ENCODE measurements at places on chromosomes 1 and 21.

- DNase-seq: no peak
Observed at GRCh38 chr21:38945545-38946245, 140.0 kb downstream of the ETS2 start.

- no peak for DNase-seq
Observed at GRCh38 chr1:21200767-21201166, 24.1 kb upstream of the EIF4G3 start.

GRCh38 chr21:44774972-44775371 lies 26.6 kb downstream of the UBE2G2 start:
- DNase-seq: no peak

DNA sequence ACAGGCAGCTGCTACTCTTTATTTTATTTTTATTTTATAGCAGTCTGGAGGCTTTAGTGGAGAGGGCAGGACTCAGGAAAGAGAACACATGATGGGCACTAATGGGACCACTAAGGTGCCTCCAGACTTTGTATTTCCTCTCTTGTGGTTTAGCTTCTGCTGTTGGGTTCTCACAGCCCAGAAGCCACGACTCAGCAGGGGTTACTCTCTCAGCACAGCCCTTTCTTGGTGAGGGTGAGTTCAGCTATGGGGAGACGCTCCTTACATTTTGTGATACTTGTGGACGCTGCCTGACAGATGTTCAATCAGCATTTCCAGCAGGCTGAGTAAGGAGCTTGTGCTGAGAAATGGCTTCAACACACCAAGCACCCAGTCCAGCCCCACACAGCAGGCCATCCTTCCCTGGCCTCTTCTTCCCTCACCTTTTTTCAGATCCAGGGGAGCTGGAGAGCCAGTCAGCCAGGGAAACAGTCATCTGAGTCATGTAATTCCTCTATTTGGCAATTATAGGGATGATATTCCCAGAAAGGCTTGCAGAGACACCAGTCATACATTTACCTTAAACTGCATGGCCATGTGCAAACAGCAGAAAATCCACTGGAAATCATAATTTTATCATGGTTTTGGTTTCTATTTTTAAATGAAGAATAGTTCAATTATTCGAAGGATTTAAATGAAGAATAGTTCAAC lies 53.2 kb upstream of the RAB3GAP2 start:
- DNase-seq: no peak

- DNase-seq: no peak
Observed at GRCh38 chr1:228825840-228826484, 90.7 kb downstream of the RHOU start.

DNA sequence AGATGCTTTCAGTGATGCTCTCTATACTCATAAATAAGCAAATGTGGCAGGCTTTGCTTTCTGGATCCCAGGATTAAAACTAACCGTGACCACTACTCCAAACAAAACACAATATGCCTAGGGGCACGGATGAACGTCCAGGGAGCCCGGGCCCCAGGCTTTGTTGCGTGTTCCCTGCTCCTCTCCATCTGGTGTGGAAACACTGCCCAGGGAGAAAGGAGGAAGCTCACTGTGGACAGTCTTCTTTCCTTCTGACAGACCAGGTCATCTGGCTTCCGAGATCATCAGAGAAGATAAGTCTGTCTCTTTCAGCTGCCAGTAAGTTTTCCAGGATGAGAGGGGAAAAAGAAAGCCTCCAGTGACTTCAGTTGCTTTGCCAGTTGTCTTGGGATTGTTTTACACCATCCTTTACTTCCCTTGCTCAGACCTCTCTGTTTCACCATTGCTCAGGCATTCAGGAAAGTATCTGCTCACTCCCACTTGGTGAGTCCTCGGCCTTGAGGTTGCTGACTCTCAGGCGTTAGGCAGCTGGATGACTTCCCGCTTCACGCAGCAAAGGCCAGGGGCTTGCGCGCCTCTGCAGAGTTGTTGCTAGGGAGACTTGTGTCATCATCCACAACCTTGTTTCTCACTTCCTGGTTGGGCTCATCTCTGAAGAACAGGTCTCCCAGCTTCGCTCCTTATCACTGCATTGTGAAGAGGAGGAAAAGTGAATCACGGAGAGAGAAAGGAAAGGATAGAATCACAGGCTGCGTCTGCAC lies 20.6 kb upstream of the PGD start:
- no peak for DNase-seq

GRCh38 chr21:43355925-43356289 lies 71.0 kb downstream of the SIK1 start:
- DNase-seq: no peak

- DNase-seq: no peak
Observed at GRCh38 chr21:45507523-45507875, 34.7 kb downstream of the SLC19A1 start.

- DNase-seq: peak; percentile 95
Observed at GRCh38 chr21:44592446-44593311, at the start of gene KRTAP10-6. Gene KRTAP10-6, minus strand, starts transcription at chr21:44592505. Its CDS starts 21 bp downstream, at chr21:44592484.

GRCh38 chr1:17181781-17182464 lies 23.0 kb upstream of the PADI1 start:
- DNase-seq: peak; percentile 87

DNA sequence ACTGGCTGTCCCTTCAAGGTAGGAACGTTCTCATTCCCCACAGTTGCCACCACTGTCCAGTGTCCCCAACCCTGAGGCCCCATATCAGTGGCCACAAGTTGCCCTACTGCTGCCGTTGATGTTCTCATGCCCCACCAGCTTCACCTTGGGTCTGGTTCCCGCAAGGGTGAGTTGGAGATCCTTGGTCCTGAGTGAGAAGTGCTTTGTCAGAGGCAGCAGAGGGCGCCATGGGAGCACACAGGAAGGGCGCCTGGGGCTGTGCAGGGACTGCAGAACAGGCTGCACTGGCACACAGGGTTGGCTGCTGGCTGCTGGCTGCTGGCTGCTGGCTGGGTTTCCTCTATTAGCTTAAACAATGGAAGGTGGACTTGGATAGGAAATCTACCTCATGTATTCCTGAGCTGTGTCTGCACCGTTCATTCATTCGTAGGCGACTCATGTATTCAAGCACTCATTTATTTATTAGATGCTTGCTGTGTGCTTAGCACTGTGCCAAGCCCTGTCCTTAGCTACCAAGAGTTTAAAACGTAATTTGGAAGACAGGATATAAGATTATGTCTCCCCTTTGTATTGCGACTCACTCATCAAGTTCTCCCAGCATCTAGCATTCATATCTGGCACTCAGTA lies 2.1 kb upstream of the S100A9 start:
- DNase-seq: peak; percentile 89

- DNase-seq: no peak
Observed at GRCh38 chr1:2819429-2819828, 17.9 kb upstream of the TTC34 start.

GRCh38 chr1:156838972-156839371 lies 19.9 kb downstream of the INSRR start:
- DNase-seq: no peak

DNA sequence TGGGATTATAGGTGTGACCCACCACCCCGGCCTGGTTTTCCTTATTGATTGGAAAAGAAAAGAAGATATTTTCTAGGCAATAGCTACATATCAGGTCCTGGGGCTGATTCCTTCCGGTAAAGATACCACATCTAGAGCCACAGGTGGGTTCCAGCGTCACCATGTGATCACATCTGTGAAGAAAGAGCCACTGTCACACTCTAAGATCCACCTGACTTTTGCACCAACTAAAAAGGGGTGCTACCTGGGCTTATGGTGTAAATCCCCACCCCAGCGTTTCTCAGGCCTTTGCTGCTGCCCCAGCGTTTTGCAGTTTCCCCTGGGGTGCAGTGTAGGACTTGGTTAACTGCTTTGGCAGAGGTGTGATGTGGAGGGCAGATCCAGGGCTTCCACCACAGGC lies 22.3 kb upstream of the PDE9A start:
- DNase-seq: no peak

DNA sequence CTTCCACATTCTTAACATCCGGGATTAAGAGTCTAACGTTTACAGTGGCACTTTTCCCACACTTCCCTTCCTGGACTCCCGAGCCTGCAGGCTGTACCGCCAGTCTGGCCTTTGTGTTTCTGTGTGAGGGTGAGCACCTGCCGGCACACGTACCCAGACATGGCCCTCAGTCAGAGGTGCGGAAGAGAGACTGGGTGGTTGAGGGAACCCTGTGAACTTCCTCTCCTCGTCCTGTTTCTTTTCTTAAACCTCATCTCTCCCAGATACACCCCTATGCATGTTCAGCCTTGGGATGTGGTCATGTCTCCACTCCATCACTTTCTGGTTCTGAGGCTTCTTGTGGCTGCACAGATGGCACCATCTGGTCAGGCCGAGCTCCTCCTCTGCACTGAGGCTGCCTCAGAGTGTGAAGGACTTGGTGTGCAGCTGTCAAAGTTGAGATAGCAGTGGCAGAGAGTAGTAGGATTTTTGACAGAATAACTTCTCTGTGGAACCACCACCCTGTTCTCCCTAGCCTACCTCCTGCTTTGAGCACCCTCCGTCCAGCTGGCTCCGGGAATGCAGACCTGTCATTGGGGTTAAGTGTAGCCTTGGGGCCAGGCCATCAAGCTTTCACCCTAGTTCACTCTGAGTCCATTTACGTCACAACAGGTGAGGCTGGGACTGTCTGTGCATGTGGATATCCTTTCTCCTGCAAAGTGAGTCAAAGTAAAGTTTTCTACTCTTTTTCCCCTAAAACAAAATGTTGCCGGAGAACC lies 31.4 kb downstream of the VASH2 start:
- no peak for DNase-seq

DNA sequence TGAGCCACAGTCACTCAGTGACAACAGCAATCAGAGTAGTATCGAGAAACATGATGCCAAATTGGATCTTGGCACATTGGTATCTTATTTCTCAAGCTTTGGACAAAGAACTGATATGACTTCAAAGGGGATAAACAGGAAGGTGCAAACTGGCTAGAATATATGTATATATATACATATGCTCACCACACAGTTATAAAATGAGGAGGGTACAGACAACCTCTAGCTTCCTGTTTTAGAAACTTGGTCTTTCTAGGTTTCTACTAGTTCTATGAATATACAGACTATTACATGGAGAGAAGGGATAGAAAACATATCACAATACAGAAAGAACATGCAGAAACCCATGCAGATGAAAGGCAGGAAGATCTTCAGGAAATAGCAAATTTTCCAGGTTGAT lies 292.1 kb upstream of the SNX7 start:
- no peak for DNase-seq

DNA sequence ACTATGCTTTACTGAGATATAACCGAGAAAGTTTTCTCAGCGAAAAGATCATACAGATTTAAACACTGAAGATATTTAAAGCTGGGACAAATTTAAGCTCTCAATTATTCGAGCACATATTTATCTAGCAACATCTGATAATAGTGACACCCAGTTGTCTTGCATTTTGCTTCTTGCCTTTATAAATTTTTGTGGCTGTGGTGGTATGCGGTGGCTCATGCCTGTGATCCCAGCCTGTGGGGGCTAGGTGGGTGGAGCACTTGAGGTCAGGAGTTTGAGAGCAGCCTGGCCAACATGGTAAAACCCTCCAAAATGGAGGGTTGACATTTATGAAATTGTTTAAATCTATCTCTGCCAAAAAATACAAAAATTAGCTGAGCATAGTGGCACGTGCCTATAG lies 312.2 kb downstream of the SPATA17 start:
- DNase-seq: no peak

- no peak for DNase-seq
Observed at GRCh38 chr1:197435224-197435623, 167.2 kb downstream of the CRB1 start.

GRCh38 chr21:41948901-41949300 lies 4.9 kb downstream of the C2CD2 start:
- no peak for DNase-seq

- no peak for DNase-seq
Observed at GRCh38 chr1:108669679-108670078, 8.8 kb upstream of the HENMT1 start.

DNA sequence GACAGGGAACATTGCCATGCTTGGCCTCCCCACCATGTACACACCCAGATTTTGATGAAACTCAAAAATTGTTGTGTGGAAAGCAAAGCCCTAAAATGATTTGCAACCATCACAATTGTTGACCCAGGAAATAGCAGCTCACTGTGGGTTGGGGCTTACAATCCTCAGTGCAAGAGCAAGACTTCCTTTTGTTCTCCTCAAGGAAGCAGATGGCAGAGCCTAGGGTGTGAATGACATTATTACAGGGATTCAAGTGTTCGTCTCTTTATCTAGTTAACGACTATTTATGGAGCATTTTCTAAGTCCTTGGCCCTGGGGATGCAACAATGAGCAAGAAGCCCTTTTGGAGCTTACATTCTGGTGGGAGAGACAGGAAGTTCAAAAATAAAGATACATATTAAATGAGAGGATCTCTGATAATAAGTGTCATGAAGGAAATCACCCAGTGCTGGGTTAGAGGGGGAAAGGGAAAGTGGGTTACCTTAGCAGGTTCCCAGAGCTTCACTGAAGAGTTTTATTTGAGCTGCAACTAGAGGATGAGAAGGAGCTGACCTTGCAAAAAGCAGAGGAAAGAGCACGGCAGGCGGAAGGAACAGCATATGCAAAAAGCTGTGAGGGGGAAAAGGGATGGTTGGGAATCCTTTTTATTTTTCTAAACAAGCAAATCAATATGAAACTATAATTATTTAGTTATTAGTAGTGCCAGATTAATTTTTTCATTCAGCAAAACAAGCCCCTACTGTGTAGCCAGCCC lies 38.5 kb upstream of the ID3 start:
- DNase-seq: no peak

GRCh38 chr1:97105531-97105930 lies 383.9 kb downstream of the PTBP2 start:
- no peak for DNase-seq

GRCh38 chr1:25760122-25760719 lies 39.8 kb upstream of the SELENON start:
- DNase-seq: no peak

DNA sequence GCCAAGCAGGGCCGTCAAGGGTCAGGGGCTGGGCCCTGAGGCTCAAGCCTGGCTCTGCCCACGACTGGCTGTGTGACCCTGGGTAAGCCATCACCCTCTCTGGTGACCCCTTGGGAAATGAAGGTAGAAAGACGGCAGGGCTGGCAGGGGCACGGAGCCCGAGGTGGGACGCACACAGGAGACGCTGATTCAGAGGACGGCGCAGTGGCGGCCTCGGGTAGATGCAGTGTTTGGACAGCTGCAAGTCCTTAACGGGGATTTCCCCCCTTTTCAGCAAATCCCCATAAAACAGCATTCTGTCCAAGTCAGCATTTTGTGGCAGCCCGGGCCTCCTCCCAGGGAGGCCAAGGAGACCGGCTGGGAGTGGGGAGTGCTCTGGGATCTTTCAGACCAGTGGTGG lies 16.7 kb downstream of the COL8A2 start:
- no peak for DNase-seq

GRCh38 chr1:64882574-64883255 lies 83.6 kb downstream of the JAK1 start:
- DNase-seq: peak; percentile 11

DNA sequence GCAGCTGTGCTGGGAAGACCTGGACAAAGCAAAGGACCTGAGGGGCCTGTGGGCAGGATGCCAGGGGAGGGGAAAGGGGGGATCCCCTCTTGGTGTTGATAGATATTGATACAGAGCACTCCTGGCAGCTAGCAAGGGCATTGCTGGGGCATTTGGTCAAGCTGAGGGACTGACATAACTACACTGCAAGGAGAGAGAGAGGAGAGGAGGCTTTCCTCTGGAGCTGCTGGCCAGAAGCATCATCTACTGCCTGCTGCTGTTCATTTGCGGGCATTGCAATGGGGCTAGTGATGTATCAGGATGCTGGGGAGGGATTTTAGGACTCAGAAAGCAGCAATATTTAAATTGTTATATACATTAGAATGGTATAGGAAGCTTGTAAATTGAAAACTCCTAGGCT lies 142.0 kb downstream of the ZNF648 start:
- no peak for DNase-seq
